Aorta (tissue), 5 donors: ENCODE measurements at places on chromosomes 6 and 20.

GRCh38 chr6:93677264-93677965 lies 258.1 kb upstream of the EPHA7 start:
- no peaks in the 10 kb centered on the region for H3K36me3 ChIP-seq
- H3K4me3 ChIP-seq = no peak overlapping the region
- H3K4me1 ChIP-seq = no peaks in the 10 kb centered on the region
- DNase-seq = no peak
- H3K27ac ChIP-seq = no peak overlapping the region
- no peaks in the 10 kb centered on the region for H3K27me3 ChIP-seq

DNA sequence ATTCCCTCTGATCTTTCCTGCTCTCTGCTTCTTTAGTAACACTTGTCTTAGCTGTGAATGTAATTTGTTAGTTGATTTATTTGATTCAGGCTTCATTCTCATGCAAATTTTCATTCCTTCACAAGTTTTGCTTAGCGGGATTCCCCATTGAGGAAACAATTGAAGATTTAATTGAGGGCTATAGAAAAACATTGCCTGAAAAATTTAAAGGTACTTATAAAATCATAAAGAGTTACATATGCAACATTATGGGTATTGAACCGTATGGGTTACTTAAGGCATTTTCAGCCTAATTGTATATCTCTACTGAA lies 11.9 kb upstream of the ZSCAN9 start:
- no peaks in the 10 kb centered on the region for H3K36me3 ChIP-seq
- no peak overlapping the region for H3K27ac ChIP-seq
- DNase-seq = no peak
- H3K4me1 ChIP-seq = no peaks in the 10 kb centered on the region

DNA sequence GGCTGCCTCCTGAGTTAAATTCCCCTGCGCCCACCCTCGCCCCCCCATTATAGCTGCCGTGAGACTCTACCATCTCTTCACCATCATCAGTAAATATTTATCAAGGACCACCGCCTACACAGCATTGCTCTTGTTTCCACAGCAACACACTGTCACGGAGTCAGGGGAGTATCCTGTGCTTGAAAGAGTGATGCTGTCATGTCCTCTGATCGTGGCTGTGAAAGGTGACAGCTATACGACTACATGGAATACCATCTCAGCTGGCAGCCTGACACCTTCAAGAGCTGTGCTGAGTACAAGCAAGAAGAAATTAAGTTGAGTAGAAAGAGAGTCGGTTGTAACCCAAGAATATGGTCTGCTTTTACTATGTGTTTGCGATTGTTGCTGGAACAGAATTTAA lies 3.4 kb downstream of the PTPRT start:
- H3K4me1 ChIP-seq = no peaks in the 10 kb centered on the region
- H3K4me3 ChIP-seq = no peak overlapping the region
- H3K36me3 ChIP-seq = no peaks in the 10 kb centered on the region
- H3K27me3 ChIP-seq = no peaks in the 10 kb centered on the region

DNA sequence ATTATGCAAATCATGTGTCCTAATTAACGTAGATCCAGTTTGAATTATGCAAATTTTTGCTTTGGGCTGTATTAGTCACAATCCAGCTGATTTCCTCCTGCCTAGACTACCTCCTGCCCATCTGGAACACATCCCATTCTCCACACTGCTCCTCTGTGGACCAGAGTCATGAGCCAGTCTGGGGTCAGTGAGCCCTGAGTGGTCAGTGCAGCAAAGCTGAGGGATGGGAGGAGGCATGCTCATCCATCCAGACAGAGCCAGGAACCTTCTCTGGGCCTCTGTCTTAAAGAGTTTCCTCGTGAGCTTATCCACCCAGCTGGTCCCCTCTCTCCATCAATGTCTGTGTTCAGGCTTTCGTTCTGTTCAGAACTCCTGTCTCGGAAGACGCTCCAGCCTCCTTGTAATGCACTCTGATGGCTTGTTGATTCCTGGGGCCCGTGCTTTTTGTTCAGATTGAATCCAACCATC lies 747.8 kb downstream of the PTPRT start:
- DNase-seq = no peak
- H3K4me3 ChIP-seq = no peak overlapping the region
- H3K36me3 ChIP-seq = no peaks in the 10 kb centered on the region
- H3K27me3 ChIP-seq = no peaks in the 10 kb centered on the region
- no peak overlapping the region for H3K27ac ChIP-seq

- no peak overlapping the region for H3K27ac ChIP-seq
- H3K4me3 ChIP-seq = no peak overlapping the region
- no peak for DNase-seq
- no peaks in the 10 kb centered on the region for H3K27me3 ChIP-seq
- no peaks in the 10 kb centered on the region for H3K4me1 ChIP-seq
- H3K36me3 ChIP-seq = no peaks in the 10 kb centered on the region
These were observed 211.8 kb upstream of the RREB1 start for GRCh38 chr6:6895929-6896328.

DNA sequence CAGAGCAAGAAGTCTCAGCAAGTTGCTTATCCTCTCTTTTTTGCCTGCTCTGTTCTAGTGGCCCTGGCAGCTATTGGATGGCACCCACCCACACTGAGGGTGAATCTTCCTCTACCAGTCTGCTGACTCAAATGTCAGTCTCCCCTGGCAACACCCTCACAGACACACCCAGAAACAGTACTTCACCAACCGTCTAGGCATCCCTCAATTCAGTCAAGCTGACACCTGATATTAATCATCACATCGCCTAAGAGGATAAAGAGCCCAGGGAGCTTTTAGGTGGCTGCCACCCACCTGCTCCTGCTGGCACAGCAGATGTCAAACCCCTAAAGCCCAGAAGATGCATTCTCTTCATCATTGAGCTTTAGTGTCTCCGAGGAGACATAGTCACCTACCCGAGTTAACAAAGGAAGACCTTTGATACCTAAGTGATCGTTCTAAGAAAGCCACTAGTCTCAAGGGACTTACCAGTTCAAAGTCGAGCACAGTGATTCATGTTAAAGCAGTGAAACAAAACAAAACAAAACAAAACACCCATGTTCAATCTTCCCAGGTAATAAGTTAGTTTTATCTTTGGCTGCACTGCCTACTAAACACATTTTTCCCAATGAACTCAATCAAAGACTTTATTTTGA lies 97.7 kb upstream of the KCNQ5 start:
- H3K4me3 ChIP-seq = no peak overlapping the region
- H3K27me3 ChIP-seq = no peaks in the 10 kb centered on the region
- H3K36me3 ChIP-seq = no peaks in the 10 kb centered on the region

DNA sequence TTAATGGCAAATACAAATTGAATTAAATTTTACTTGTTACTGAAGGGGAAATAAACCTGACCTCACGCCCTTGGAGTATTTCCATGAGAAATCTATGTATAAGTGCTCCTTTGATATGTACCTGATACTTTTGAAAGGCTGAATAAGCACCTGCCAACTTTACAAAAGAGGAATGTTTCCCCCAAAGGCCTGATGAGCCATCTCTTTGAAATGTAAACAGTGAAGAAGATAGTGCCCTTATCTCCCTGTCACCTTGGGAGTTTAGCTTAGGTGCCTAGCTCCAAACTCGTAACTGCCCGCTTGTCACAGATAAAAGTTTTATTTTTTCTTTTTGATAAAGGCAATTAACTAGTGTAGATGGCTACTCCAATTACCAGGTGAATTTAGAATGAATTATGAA lies 1.1 kb upstream of the ZNF343 start:
- no peaks in the 10 kb centered on the region for H3K36me3 ChIP-seq
- H3K27me3 ChIP-seq = no peaks in the 10 kb centered on the region
- H3K4me3 ChIP-seq = no peak overlapping the region
- no peak overlapping the region for H3K27ac ChIP-seq

DNA sequence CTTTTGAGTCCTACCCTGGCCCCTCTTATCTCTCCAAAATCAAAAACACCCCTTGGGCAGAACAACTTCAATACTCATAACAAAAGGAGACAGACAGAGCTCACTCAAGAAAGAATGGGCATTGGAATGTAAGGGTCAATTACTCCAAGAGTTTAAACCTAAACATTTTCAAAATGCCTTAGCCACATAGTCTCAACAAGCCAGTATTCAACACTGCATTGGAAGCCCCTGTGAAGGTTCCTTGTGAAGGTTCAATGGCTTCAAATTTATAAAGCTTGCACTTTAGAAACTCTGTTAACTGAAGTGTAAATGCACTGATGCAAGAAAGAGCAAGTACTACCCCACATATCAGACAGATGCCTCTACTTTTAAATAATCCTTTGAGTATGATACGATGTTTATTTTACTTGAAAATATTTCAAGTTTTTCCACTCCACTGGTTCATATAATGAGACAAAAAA lies 139.1 kb upstream of the LAMP5 start:
- H3K27me3 ChIP-seq = no peaks in the 10 kb centered on the region
- no peaks in the 10 kb centered on the region for H3K36me3 ChIP-seq
- H3K4me3 ChIP-seq = no peak overlapping the region
- peaks cover 11% of the 10 kb centered on the region for H3K4me1 ChIP-seq

- H3K36me3 ChIP-seq = no peaks in the 10 kb centered on the region
- DNase-seq = peak; percentile 38
- no peak overlapping the region for H3K4me3 ChIP-seq
- no peaks in the 10 kb centered on the region for H3K4me1 ChIP-seq
- no peak overlapping the region for H3K27ac ChIP-seq
- no peaks in the 10 kb centered on the region for H3K27me3 ChIP-seq
These were observed 417.1 kb downstream of the BCKDHB start for GRCh38 chr6:80523531-80523997.

GRCh38 chr6:134424165-134424797 lies 106.4 kb upstream of the SGK1 start:
- no peaks in the 10 kb centered on the region for H3K36me3 ChIP-seq
- H3K27me3 ChIP-seq = no peaks in the 10 kb centered on the region

DNA sequence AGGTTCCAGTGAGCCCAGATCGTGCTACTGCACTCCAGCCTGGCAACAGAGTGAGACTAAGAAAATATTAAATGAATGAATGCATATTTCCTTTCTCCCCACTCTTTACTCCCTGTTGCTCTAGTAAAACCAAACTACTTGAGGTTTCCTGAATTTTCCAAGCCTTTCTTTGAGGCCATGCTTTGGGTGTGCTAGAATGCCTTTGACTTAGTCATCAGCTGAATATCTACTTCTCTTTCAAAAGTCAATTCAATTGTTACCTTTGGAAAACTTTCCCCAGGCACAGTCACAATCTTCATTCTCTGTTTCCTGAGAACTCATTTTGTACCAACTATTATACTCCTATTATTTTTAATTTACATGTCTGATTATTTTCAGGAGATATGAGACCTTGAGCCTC lies 27.5 kb upstream of the CEP85L start:
- no peaks in the 10 kb centered on the region for H3K4me1 ChIP-seq
- no peaks in the 10 kb centered on the region for H3K36me3 ChIP-seq
- DNase-seq = no peak
- no peak overlapping the region for H3K27ac ChIP-seq
- H3K27me3 ChIP-seq = no peaks in the 10 kb centered on the region
- no peak overlapping the region for H3K4me3 ChIP-seq

GRCh38 chr6:57162028-57162427 lies 10.1 kb upstream of the BAG2 start:
- H3K4me3 ChIP-seq = no peak overlapping the region
- no peaks in the 10 kb centered on the region for H3K36me3 ChIP-seq
- DNase-seq = no peak
- H3K4me1 ChIP-seq = no peaks in the 10 kb centered on the region

DNA sequence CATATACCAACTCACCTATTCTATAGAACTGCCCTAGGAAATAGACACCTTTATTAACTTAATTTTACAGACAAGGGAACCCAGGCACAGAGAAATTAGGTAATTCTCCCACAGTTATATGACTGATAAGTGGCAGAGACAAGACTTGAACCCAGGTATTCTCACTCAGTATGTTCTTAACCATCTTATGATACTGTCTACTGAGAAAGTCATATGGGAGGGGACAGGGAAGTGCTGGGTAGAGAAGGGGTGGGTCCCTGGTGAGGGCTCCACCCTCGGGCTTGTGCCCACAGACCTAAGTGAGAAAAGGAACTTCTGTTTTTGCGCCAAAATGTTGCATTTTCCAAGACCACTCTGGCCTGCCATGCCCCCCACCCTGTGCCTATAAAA lies 123.5 kb downstream of the RNF144B start:
- DNase-seq = no peak
- no peaks in the 10 kb centered on the region for H3K27me3 ChIP-seq
- no peak overlapping the region for H3K4me3 ChIP-seq
- H3K4me1 ChIP-seq = no peaks in the 10 kb centered on the region
- no peaks in the 10 kb centered on the region for H3K36me3 ChIP-seq

DNA sequence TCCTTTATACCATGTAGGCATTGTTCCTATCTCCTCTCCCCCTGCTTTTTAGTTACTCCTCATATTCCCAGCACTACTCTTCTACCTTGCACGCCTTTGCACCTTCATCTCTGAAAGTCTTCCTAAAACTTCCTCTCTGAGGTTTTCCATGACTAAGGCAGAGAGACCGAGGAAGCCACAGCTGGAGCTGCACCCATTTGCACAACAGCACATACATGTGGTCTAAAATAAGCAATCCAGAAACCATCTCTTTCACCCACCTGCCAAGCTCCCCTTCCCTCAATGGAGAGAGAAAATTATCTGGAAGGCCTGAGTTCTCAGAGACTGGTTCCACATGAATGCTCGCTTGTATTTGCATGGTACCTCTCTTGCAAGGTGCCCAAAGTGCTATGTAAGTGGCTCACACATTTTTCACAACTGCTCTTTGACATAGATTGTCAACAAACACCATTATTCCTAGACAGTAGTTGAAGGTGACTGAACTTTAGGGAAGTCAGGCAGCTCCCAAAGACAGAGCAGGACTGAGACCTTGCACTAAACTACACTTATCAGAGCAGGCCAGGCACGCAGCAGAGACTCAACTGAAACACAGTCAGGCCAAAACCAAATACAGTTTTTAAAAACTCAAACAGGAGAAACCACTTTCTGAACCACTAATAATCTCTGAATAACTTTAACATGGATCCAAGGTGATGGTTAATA lies 313.2 kb downstream of the TFAP2A start:
- H3K4me1 ChIP-seq = no peaks in the 10 kb centered on the region
- DNase-seq = no peak
- no peaks in the 10 kb centered on the region for H3K27me3 ChIP-seq
- no peaks in the 10 kb centered on the region for H3K36me3 ChIP-seq
- H3K4me3 ChIP-seq = no peak overlapping the region
- H3K27ac ChIP-seq = no peak overlapping the region

DNA sequence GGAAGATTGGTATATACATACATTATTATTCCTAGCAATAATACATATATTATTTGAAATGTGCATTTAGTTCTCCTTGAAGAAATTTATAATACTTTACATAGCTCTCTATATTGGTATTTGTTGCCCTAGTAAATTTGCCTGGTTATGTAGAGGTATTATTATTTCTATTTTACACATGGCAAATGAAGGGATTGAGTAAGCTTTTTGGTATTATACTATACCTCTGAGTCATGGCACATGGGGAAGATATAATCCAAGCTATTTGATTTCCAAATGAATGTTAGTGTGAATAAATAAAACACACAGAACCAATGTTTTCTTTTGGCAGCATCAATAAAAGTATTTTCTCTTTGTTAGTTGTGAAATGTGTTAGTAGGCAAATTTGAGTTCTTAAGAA lies 409.6 kb upstream of the SLC35B3 start:
- H3K4me1 ChIP-seq = no peaks in the 10 kb centered on the region
- H3K27ac ChIP-seq = no peak overlapping the region
- no peak overlapping the region for H3K4me3 ChIP-seq
